ENCODE measurements at places on chromosomes 6 and 20. TPM values are rescaled to one million over a fixed set of nuclear protein-coding genes. Genes with fewer than 3 reads are reported as not detected.

The GNAS-AS1 gene
- 1.0 TPM for polyA plus RNA-seq

The NUS1 gene
- 14.8 TPM for polyA plus RNA-seq

DNA sequence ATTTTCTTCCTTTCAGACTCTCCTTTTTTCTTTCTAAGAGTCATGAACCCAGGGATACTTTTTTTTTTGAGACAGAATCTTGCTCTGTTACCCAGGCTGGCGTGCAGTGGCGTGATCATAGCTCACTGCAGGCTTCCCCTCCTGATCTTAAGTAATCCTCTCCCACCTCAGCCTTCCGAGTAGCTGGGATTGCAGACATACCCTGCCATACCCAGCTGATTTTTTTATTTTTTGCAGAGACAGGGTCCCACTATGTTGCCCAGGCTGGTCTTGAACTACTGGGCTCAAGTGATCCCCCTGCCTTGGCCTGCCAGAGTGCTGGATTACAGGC is 32.8 kb upstream of the IER3 start:
- DNase-seq, result no peak

DNA sequence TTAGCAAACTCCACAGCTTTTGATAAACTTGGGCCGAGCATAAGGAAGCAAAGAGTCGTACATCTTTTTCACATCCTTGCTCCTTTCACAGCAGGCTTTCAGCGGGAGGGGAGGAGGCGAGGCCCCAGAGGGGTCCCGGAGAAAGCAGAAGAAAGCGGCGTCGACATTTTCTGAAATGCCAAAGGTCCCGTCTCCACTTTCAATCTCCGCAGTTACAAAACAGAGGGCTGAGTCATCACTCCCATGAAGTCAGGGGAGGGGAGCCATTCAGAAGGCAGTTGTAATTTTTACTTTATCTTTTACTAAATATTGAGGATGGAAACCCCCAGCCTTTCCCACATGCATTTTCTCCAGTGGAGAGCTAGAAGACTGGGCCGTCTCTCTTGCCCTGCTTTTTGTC is 174.2 kb upstream of the THBS2 start:
- peak; percentile 88 for DNase-seq

The E2F3 gene
- 6.1 TPM for polyA plus RNA-seq

The PI16 gene
- polyA plus RNA-seq, result 390 TPM

All from GM23248 (cell line).